Activated B cell treated with CpG ODN at 0.5 μM for 24 hours (primary cell): ENCODE measurements at places on chromosomes 5 and 9. TPM values are rescaled to one million over a fixed set of nuclear protein-coding genes. Genes with fewer than 3 reads are reported as not detected.

IRX2 gene
- total RNA-seq: not detected in 2 replicates

MARVELD2 gene
- total RNA-seq: 1.2 and 1.6 TPM in 2 replicates

SLC27A6 gene
- total RNA-seq: not detected in 2 replicates

GRCh38 chr5:161064781-161065180 lies 212.8 kb upstream of the ATP10B start:
- H3K4me3 ChIP-seq: no peak overlapping the region
- H3K4me1 ChIP-seq: no peaks in the 10 kb centered on the region
- H3K27me3 ChIP-seq: peaks cover 2% of the 10 kb centered on the region
- DNase-seq: no peak

GRCh38 chr5:131635684-131636572 lies 899 bp upstream of the RAPGEF6 start:
- peaks cover 50% of the 10 kb centered on the region for H3K4me1 ChIP-seq
- H3K36me3 ChIP-seq: peaks cover 15% of the 10 kb centered on the region
- H3K27ac ChIP-seq: peak overlapping the region; percentile 99
- no peaks in the 10 kb centered on the region for H3K27me3 ChIP-seq

DNA sequence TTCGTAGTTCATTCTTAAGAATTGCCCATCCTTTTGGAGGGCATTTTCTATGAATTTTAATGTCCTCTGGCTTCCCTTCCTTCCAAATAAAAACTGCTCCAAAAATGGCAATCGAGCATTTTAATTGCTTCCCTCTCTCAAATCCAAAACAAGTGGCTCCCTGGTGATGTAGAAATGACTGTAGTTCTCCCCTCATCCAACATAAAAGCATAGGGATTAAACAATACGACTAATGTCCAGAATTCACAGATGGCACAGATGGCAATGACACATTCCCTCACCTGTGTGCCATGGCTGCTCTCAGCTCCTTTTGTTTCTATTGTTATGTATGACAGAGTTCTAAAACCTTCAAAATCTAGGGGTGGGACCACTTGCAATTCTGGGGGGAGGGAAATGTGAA lies 417.3 kb downstream of the RAB3C start:
- no peak for DNase-seq
- no peaks in the 10 kb centered on the region for H3K36me3 ChIP-seq
- no peak overlapping the region for H3K27ac ChIP-seq
- H3K4me3 ChIP-seq: no peak overlapping the region

GRCh38 chr5:54915466-54916027 lies 69.8 kb downstream of the ESM1 start:
- DNase-seq: no peak
- peaks cover 43% of the 10 kb centered on the region for H3K27me3 ChIP-seq
- H3K27ac ChIP-seq: no peak overlapping the region
- no peaks in the 10 kb centered on the region for H3K36me3 ChIP-seq
- H3K4me3 ChIP-seq: no peak overlapping the region
